ENCODE measurements at places on chromosomes 2 and 18.

DNA sequence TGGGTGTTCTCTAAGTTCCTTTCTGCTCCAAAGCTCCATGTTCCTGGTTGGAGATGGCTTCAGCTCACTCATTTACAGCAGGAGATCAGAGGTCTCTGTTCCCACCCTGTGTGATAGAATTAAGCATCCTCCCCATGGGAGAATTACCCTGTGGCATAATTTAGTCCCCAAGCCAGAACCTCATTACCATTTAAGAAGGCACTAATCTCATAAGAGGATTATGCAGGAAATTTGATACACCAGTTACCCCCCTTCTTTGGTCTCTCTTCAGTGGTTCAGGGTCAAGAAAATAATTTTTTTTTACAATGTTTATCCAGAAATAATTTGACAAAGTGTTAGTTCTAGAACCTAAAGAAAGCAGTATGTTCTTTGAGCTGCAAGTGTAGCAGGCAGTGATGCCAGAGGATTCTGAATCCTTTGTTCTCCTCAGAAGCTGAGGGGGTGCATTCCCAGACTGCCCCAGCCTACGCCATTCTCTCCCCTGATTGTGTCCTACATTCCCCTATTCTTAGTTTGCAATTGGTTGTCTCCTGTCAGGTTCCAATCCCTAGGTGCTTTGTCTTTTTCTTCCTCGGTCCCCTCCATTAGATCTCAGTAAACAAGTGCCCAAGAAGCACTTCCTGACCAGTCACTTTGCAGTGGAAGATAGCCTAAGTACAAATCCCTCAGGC, 163.6 kb downstream of the PRKCE start:
- no peak for DNase-seq

DNA sequence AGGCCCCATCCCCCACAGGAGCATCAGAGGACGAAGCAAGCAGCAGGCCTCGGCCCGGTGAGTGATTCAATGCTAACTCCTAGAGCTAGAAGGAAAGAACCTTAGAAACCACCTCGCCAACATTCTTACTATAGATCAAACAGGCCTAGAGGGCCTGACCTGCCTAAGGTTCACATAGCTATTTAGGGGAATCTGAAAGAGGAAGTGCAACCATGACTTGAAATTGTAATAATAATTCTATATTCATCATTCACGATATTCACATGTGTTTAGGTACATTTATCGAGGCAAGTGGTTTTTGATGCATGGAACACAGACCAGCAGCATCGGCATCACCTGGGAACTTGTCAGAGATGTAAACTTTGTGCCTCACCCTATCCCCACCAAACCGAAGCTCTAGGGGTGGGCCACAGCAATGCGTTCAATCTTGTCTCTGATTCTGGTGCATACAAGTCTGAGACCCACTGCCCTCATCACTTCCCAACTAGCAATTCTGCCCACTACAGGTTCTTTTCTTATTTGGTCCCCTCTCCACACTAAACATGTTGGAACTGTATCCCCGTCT, 78.0 kb upstream of the DNMT3A start:
- no peak for DNase-seq

DNA sequence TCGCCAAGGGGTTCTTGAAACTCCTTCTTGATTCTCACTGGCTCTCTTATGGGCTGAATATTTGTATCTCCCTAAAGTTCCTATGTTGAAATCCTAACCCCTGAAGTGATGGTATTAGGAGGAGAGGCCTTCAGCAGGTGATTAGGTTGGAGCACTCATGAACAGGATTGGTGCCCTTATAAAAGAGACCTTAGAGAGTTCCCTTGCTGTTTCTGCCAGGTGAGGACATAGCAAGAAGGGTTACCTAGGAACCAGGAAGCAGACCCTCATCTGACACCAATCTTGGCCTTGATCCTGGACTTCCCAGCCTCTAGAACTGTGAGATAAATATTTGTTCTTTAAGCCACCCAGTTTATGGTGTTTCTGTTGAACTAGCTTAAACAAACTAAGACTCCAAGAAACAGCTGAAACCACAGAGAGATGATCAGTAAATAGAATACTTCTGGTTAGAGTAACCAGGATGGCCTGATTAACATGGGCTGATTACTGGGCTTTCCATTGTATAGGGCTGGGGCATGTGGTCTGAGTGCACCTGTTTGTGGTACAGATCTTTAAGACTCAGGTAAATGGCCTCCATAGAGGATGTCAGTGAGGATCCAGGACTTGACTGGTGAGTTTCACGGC, 7.7 kb upstream of the CDC42EP3 start:
- DNase-seq, result no peak

DNA sequence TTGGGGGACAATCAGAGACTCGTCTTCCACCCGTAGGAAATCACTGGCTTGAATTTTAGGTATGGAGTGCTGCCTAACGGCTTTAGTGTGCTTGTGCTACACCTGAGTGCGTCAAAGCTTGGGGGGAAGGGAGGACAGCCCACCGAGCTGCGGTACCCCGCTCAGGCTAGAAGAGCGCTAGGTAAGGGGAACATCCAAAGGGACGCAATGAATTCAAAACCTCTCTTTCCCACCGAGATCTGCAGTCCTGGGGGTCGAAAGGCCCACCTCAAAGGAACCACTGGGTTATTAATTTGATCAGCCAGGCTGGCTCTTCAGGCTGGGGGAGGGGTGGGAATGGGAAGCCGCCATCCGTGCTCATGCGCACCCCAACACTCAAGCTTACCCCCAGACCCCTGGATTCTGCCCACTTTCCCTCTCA, 2.7 kb downstream of the EPHA4 start:
- no peak for DNase-seq

GRCh38 chr2:20532634-20533437, 86.0 kb downstream of the RHOB start:
- no peak for DNase-seq

DNA sequence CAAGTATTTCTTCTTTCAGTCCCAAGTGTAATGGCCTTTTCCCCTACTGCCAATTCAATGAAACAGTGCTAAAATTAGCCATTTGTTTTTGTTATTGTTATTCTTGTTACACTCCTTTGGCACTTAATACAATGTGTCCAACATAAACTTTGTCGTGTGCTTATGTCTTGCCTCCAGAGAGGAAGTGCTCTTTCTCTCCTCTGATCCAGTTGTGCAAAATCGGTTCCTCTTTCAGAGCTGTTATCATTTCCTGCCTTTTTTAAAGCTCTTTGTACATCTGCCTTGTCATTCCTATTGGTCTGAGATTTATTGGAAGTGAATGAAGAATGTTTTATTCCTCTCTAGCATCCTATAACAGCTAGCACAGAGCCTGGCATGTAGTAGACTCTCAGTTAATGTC, 623.2 kb upstream of the ID2 start:
- no peak for DNase-seq

DNA sequence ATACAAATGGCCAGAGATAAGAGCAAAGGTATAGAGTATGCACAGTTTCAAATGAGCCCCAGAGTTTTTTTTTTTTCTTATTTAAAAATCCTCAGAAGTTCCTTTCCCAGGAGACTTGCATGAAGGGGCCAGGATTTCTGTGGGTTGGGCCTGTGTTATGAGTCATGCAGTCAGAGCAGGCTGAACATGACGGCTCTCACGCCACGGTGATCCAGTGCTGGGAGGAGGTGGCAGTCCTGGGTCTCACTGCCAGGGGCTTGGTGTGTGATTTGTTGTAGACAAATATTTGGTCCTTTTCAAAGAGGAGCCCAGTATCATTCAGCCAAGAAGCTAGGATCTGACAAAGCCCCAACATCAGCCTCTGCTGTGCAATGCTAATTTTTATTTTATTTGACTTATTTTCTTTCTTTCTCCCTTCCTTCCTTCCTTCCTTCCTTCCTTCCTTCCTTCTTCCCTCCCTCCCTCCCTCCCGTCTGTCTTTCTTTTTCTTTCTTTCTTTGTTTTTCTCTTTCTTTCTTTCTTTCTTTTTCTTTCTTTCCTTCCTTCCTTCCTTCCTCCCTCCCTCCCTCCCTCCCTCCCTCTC, 10.4 kb upstream of the KCNE4 start:
- DNase-seq, result no peak

GRCh38 chr2:68880213-68880612, 9.0 kb upstream of the BMP10 start:
- no peak for DNase-seq

- no peak for DNase-seq
Measured at GRCh38 chr18:9996094-9996493, 82.3 kb downstream of the VAPA start.

DNA sequence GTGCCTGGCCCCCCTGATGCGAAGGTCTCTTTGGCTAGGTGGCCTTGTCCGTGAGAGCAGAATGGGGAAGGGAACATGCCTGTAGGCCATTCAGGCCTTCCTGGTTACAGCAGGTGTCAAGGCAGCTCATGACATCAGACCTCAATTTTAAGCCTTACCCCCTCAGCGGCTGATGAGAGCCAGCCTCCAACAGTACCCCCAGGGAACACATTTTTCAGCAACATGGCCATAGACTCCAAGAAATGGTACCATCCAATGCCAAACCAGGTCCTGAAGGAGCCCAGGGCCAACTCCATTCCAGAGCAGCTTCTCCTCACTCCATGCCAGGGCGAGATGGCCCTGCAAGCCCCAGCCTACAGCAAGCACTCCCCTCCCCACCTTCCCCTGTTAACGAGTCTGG, 199.2 kb downstream of the SMAD2 start:
- no peak for DNase-seq

DNA sequence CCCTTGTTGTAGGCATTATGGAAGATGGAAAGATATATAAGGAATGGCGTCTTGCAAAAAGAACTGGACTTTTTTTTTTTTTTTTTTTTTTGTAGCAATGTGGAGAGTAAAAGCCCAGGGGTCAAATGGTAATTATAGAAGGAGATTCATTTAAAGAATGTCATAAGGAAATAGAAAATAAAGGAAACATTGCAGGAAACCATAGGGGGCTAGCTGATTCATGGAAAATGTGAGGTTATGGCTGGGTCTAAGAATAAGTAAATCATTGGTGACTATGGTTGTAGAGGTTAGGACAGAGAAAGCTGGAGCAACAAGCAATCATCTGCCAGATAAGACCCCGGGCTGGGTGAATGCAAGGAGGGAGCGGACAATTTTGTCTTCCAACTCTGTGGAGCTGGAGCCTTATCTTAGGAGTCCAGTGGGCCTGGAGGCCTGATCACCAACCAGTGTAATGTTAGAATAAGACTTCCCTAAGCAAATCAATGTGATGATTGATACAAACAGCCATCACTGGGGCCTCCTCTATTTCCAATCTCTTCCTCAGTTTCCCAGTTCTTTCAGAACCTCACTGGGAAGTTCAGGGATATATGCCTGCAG, 201.2 kb upstream of the TNP1 start:
- no peak for DNase-seq

- no peak for DNase-seq
Measured at GRCh38 chr2:61443342-61444041, 27.4 kb downstream of the USP34 start.

DNA sequence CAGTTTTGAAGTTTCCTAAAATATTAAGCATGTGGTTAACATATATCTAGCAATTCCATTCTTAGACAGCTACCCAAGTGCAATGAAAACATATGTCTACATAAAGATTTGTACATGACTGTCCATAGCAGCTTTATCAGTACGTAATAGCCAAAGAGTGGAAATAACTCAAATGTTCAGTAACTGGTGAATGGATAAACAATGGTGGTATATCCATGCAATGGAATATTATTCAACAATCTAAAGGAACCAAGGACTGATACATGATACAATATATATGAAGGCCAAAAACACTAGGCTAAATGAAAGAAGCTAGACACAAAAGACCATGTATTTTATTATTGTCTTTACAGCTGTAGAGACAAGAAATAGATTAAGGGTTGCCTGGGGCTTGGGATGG, 361.4 kb downstream of the ALK start:
- DNase-seq, result no peak

GRCh38 chr2:44325897-44326296, 35.4 kb downstream of the PREPL start:
- no peak for DNase-seq

DNA sequence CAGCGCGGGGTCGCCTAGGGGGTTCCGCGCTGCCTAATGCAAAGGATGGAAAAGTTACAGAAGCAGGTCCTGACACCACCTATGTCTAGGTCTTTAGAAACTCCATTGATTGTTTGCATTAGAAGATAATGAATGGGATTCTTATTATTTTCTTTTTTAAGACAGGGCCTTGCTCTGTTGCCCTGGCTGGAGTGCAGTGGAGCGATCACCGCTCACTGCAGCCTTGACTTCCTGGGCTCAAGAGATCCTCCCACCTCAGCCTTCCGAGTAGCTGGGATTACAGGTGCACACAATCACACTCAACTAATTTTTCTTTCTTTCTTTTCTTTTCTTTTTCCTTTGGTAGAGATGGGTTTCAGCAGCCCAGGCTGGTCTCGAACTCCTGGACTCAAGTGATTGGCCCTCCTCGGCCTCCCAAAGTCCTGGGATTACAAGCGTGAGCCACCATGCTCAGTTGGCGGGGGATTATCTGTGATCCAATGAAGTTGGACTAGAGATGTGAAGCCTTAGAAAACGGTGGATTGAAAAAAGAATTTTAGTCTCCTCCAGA, 761 bp upstream of the IDH1 start:
- no peak for DNase-seq

- DNase-seq, result no peak
Measured at GRCh38 chr2:36307441-36307840, 48.1 kb upstream of the CRIM1 start.

DNA sequence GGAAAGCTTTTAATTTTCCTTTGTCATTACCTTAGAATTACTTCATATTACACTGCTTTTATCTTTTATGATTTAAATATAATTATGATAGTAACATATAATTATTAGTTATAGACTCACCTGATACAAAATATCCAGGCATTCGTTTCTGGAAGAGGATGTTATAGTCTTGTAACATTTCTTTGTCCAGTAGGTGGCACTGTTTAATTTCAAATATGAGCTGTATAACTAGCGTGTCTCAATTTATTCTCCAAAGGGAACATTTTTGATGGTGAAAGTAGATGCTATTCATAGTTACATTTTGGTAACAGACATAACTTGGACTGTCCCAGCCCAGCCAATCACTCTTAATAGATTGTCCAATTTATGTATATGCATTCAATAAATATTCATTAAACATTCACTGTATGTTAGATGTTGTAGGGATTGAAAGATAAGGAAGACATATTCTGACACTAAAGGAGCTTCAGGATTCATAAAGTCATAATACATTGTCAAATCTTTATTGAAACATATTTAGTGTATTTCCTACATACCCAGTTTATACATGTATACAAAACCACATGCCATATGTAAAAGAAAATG, 19.2 kb downstream of the DAW1 start:
- DNase-seq, result no peak

DNA sequence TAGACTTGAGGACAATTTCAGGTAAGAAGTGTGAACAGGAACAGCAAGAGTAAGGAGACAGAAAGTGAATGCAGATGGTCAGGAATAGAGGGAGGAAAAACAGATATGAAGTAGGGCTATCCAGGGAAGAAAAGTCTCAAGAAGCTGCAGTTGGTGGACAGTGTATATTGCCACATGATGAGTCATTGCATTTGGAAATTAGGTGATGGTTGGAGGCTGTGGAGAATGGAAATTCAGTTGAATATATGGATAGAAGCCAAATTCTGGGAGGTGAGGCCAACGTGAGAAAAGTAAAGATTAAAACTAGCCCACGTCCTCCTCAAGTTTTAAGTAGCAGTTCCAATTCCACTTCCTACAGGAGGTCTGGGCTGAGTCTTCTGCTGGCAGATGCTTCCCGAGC, 158.4 kb downstream of the UBE2E3 start:
- no peak for DNase-seq

Measured in activated CD8-positive, alpha-beta memory T cell treated with anti-CD3 and anti-CD28 coated beads, Interleukin-2, amount 50 U/mL, for 4 hours (primary cell).